H4 (cell line): ENCODE measurements at places on chromosomes 7 and 10.

GRCh38 chr7:45978010-45978681, 57.1 kb upstream of the IGFBP3 start:
- DNase-seq: peak; percentile 100

DNA sequence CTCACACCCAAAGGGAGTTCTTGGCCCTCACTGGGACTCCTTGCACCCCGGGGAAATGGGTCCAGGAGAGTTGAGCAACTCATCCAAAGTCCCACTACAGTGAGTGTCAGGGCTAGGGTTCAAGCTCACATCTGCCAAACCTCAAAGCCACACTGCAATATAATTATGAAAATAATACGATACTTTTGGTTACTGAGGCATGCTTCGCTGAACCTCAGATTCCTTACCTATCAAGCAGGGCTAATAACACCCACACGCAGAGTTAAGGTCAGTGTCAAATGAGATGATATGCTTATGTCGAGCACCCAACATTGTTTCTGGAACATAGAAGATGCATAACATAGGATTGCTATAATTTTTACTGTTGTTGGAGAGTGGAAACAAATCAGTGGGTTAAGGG, 58.2 kb downstream of the BPGM start:
- no peak for DNase-seq

DNA sequence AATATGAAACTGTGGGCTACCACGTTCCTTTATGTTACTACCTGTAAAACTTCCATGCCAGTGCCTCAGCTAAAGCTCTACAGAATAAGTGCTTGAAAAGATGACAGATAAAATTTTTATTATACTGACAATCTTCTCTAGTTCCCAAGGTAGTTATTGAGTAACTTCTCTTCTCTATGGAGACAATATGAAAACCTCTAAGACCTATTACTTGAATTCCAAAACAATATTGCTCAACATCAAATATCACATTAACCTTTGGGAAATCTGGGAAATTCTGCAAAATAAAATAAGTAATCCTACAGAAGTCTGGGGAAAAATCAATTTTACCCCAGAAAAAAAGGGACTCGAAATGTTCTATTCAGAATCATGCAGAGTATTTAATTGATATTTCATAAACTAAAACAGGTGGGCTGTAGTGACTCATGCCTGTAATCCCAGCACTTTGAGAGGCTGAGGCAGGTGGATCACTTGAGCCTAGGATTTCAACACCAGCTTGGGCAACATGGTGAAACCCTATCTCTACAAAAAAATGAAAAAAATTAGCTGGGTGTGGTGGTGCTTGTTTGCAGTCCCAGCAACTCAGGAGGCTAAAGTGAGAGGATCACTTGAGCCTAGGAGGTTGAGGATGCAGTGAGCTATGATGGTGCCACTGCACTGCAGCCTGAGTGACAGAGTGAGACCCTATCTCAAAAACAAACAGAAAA, 23.8 kb upstream of the ANK3 start:
- no peak for DNase-seq

DNA sequence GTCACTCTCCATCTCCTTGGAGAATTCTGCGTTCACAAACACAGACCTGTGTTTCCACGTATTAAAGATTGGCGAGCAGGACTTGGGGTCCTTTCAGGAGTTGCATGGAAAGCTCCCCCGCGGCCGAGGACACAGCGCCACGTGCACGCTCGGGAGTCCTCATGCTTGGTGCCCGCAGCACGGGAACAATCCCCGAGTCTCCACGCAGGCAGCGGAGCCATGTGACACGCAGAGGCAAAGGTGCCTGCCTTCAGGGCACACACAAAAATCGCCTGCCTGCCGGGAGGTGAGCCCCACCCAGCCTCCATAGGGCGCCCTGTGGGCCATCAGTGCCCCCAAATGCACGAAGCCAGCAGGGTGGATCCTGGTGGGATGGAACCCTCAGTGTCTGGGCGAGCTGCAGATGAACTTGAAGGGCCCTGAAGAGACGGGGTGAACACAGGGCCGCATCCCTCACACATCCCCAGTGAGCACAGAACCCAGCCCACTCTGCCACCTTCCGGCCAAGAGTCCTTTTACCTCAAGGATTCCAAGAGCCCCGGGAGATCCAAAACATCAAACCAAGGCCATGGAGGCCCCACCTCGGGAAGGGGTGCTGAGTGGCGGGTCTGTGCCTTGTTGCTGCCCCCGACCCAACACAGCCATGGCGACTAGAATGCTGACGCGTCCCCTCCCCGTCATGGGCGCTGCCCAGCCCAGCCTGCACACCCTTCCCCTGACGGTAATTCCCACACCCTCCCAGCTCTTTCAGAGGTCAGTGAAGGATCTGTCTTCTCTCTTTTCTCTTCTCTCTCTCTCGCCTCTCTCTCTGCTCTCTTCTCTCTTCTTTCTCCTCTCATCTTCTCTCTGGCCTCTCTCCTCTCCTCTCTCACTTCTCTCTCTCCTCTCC, 55.9 kb downstream of the CFAP46 start:
- DNase-seq: no peak

DNA sequence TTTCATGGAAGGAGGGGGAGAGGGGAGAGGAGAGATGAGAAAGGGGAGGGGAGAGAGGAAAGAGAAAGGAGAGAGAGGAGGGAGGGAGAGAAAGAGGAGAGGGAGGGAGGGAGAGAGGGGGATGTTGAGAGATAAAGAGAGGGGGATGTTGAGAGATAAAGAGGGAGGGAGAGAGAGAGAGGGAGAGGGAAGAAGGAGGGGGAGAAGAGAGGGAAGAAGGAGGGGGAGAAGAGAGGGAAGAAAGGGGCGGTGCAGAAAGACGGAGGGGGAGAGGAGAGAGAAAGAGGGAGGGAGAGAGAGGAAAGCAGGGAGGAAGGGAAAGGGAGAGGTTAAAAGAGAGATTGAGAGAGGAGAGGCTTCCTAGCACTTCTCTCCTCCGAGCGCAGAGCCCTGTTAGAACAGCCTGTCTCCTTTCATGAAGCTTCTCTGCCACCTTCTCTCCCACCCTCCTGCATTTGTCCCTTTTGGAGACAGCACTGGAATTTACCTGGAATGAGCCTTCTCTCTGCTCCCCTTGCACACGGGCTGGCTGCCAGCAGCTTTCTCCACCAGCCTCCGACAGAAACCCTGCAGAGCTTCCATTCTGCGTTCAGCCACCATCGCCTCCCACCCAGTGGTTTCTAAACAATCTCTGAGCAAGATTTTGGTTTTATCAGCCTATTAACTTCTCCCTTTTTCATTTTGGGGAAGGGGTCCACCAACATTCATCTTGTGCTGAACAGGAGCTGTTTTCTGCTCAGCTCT, 74.0 kb upstream of the CARD11 start:
- DNase-seq: peak; percentile 54

GRCh38 chr7:117017702-117018266, 64.5 kb downstream of the ST7 start:
- no peak for DNase-seq

DNA sequence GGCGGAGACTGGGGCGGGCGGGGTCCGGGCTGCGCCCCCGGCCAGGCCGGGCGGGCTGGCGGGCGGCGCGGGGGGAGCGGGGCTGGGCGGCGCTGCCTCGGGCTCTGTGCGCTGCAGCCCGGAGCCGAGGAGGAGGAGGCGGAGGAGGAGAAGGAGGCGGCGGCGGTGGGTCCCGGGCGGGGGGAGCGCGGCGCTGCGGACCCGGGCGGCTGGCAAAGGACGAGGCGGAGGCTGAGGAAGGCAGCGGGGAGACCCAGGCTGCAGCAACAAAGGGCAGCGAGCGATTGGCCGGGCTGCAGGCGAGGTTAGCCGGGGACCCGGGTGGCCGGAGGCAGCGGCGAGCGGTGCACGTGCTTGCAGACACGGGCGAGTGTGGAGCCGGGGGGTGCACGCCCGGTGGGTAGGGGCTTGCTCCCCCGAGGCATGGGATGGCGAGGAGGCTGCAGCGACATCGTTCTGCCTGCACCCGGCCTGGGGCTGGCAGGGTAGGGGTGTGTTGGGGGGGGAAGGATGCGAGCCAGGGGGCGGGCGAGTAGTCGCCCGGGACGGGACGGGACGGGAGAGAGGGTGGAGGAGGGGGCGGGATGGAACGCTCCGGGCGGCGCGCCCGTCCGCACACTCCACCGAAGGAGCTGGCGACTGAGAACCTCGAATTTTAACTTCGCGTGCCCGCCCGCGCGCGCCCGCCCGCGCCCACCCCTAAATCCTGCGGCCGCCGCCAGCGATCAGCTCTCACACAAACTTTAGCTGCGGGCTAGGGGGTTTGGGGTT, 844 bp upstream of the KAT6B start:
- DNase-seq: no peak

DNA sequence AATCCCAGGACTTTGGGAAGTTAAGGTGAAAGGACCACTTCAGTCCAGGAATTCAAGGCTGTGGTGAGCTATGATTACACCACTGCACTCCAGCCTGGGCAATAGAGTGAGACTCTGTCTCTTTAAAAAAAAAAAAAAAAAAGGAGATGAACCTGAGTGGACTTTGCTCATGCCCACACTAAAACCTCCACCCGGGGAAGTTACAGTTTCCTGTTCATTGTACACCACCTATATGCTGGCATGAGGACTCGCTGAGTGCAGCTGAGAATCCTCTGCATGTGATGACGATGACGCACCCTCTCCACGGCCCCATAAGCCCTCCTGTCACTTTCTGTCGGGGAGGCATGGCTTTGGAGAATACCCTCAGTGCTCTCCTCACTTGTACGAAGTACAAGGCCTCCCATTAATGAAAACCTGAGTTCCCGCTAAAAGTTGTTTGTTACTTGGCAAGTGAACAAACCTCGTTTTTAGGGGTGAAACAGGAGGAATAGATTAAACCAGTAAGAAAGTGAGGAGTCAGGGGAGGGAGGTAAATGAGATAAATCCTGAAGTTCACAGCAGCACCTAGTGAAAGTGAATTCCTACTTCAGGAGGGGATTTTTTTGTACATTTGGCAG, 15.9 kb downstream of the TMEM176B start:
- no peak for DNase-seq

GRCh38 chr7:30585675-30586074, 9.0 kb upstream of the GARS1 start:
- DNase-seq: no peak

DNA sequence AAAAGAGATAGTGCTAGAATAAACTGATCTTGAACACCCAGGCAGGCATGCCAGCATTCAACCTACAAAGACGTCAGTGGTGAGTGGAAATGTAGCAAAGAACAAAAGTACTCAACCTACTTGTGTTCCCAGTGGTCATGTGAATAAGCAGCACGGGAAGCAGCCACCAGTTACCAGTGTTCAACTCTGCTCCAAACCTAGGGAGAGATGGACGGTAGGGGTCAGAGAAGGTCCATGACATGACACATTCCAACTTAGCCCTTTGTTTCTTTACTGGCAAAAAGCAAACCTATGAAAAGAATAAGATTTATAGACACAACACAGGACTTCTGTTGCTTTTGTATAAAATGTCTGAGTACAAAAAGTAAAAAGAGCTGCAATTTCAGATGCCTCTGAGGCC, 511.4 kb downstream of the XPNPEP1 start:
- no peak for DNase-seq

DNA sequence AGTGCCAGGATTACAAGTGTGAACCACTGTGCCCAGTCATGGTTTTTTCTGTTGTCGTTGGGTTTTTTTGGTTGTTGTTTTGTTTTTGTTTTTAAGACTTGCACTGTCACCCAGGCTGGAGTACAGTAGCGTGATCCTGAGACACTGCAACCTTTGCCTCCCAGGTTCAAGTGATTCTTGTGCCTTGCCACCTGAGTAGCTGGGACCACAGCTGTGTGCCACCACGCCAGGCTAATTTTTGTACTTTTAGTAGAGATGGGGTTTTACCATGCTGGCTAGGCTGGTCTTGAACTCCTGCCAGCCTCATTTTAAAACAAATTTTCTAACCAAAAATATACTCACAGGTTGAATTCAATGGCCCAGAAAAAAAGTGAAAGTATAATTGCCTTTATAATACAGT, 174.1 kb downstream of the AHR start:
- no peak for DNase-seq

- peak; percentile 43 for DNase-seq
Observed at GRCh38 chr7:29878081-29878688, 71.9 kb downstream of the WIPF3 start.

- peak; percentile 80 for DNase-seq
Observed at GRCh38 chr10:61904733-61905725, 3.5 kb downstream of the ARID5B start.
